ENCODE measurements at places on chromosomes 7 and 10.

GRCh38 chr10:42942279-42942950, 134.5 kb upstream of the RET start:
- no peak for DNase-seq

- no peak for DNase-seq
These were observed 324.1 kb upstream of the BMPER start for GRCh38 chr7:33581236-33581635.

DNA sequence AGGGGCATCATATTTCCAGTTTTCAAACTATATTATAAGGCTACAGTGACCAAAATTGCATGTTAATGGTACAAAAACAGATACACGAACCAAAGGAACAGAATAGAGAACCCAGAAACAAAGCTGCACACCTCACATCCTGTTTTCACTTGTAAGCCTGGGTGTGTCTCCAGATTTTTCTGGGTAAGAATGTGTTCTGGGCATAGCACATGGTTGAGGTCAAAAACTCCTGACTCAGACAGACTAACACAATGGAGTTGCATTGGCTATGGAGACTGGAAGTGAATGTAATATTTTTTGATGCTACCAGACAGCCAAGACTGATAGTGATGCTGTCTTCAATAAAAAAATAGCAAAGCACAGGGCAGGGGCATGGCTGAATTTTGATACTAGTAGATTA, 1175.2 kb downstream of the NXPH1 start:
- DNase-seq, result no peak

- no peak for DNase-seq
These were observed 424.2 kb upstream of the LRGUK start for GRCh38 chr7:133702960-133703359.

DNA sequence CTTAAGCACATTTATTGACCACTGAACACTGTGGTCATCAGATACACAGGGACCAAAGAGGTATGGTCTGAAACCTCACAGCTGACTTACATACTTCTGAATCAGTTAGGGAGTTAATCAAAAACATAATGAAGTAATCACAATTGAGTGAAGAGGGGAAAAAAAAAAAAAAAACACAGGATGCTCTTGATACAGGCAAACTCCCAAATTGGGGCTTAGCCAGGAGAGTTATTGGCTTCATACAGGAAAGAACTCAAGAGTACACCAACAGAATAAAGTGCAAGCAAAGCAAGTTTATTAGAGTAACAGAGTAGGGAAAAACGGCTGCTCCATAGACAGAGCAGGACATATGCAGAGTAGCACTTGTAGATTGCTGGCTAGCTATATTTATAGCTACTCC, 917.0 kb downstream of the CNTNAP2 start:
- no peak for DNase-seq

DNA sequence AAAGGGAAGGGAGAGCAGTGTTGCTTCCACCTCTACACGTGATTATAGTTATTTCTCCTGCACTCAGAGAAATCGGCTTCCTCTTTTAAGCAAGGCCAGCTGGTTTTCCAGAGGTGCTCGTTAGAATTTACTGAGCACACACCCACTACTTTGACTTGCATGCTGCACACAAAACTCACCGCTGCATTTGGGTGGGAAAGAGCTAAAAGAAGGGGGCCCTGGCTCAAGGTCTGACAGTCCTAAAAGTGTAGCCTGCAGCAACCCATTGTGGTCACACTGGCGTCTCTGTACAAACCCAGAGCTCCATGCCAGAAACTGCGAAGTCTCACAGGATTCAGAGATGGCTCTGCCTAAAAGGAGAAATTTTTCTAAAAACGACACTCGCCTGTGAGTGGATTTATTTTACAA, 133.7 kb downstream of the SLC25A13 start:
- no peak for DNase-seq

DNA sequence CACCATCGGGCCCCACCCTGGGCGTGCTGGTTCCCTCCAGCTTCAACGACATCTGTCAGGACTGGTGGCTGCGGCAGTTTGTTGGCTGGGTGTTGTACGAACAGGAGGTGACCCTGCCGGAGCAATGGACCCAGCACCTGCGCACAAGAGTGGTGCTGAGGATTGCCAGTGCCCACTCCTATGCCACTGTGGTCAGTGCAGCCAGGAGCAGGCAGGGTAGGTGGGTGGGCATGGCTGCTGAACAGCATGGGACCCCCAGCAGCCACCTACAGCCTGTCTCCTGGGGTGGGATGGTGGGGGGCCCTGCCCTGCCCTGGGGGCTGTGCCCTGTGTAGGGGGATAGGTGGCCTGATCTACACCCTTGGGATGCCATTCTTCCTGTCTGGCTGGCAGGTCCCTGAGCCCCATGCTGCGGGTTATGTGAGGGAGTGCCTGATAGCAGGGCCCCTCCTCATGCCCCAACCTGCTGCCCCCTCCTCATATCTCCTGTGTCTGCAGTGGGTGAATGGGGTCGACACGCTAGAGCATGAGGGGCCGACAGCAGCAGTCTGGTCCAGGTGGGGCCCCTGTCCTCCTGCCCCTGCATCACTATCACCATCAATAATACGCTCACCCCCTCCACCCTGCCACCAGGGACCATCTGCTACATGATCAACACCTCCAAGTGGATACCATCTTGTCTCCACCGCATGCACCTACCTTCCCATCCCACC, 56.9 kb downstream of the ZNF727 start:
- no peak for DNase-seq
